Activated effector memory CD4-positive, alpha-beta T cell treated with Interleukin-2 at 50 U/mL for 16 hours (primary cell): ENCODE measurements at places on chromosomes 13 and 19.
A peak's percentile ranks its signal among the peaks of the same experiment; 100 is the strongest.

DNA sequence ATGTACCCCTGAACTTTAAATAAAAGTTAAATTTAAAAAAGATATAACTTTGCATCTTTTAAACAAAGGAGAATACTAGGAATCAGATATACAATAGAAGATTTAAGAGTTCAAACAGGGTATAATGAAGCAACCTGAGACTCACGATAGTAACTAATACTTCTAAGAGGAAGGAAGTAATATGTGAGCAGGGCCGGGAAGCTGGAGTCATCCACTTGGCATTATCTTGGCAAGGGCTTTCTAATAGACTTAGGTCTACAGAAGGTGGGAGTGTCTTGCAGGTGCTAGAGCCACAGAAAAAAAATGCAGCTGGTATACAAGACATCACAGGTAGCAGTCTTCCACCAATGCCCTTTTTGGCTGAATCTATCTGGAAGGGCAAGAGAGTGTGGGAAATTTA is 231.9 kb downstream of the KCTD12 start:
- no peak for DNase-seq

GRCh38 chr13:98144801-98145350 is 2.0 kb downstream of the FARP1 start:
- DNase-seq = no peak

GRCh38 chr19:15313649-15314279 is 18.6 kb downstream of the BRD4 start:
- no peak for DNase-seq

DNA sequence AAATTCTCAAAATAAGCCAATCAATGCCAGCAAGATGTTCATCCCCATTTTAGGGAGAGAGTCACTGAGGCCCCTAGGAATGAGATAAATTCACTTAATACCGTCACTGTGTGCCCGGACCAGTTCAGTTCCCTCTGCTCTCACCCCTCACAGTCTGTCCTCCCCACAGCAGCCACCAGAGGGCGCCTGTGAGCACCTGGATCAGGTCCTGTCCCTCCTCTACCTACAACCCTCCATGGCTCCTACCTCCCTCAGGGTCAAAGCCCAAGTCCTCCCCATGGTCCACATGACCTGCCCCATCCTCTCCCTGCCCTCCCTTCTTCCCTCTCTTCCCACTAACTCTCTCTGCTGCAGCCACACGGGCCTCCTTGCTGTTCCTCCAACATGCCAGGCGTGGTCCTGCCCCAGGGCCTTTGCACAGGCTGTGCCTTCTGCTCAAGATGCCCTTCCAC is 42.0 kb upstream of the NFIC start:
- DNase-seq = peak; percentile 53
